Fibroblast of mammary gland (primary cell): ENCODE measurements at places on chromosomes 7 and 10.

- peak; percentile 80 for DNase-seq
Measured at GRCh38 chr10:46028584-46029460, 1.6 kb downstream of the NCOA4 start.

- peak; percentile 97 for DNase-seq
Measured at GRCh38 chr7:6015917-6016652, 7.0 kb downstream of the AIMP2 start.

DNA sequence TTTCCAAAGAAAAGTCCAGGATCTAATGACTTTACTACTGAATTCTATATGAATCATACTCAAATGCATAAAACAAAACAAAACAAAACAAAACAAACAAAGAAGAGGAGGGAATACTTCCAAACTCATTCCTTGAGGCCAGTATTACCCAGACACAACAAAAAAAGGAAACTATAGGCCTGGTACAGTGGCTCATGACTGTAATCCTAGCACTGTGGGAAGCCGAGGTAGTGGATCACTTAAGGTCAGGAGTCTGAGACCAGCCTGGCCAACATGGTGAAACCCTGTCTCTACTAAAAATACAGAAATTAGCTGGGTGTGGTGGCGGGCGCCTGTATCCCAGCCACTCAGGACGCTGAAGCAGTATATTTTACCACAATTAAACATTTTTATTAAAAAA is 114.6 kb downstream of the NRBF2 start:
- DNase-seq, result no peak

- DNase-seq, result peak; percentile 90
Measured at GRCh38 chr7:155296788-155297516, 726 bp upstream of the INSIG1 start.

DNA sequence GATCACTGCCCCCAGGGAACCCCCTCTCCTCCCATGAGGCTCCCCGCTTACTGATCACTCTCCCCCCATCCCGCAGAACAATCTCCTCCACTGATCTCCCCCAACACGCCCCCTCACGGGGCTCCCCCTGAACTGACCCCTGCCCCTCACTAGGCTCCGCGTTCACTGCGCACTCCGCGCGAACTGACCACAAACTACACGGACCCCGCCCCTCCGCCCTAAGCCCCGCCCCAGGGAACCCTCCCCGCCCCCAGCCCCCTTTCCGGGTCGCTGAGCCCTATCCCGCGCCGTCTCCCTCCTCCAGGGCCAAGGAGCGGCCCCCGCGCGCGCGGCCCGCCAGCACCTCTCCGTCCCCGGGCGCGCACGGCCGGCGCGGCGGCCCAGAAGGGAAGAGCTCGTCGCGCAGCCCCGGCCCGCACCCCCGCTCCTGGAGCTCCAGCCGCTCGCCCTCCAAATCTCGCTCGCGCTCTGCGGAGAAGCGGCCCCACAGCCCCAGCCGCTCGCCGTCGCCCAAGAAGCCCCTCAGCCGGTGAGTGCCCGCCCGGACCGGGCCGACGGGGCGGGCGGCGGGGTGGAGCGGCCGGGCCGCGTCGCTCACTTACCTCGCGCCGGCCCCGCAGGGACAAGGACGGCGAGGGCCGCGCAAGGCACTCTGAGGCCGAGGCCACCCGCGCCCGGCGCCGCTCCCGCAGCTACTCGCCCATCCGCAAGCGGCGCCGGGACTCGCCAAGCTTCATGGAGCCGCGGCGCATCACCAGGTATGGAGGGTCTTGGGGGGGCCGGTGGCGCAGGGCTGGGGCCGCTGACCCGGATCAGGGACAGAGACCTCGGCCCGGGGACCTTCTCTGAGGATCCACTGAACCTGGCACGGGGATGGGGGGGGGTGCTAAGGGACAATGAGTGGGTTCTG is 19.9 kb upstream of the HSPB1 start:
- DNase-seq, result no peak

- DNase-seq, result no peak
Measured at GRCh38 chr10:123556736-123557135, 109.4 kb upstream of the GPR26 start.

DNA sequence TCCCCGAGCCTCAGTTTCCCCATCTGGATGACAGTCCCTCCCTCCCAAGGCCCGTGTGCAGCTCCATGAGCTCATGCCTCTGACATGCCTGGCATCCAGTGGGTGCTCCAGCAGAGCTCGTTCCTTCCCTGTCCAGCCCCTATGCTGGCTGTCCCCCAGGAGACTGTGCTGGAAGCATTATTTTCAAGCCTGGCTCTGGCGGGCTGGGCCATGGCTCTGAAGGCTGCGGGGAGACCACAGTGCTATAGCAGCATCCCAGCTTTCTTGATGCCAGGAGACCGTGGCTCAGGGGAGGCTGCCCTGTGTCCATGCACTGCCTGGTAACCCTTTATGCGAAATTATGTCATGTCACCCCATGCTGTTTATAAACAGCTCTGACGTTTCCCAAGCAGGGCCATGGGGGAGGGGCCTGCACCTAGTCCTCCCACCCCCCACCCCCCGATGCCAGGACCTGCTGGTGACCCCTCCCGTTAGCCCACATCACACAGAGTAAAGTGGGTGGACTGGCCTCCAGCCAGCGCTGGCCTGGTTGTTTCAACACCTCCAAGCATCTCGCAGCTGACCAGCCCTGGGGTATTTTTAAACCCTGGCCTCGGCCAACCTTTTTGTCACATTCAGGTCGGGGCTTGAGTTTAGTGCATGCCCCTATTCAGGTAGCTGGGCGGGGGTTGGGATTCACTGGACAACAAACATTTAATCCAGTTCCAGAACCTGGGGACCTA is 105.9 kb upstream of the ZNF716 start:
- no peak for DNase-seq

- peak; percentile 51 for DNase-seq
Measured at GRCh38 chr10:47311932-47312662, 10.2 kb upstream of the GDF2 start.

- DNase-seq, result no peak
Measured at GRCh38 chr7:141359262-141359661, 191.9 kb upstream of the AGK start.

DNA sequence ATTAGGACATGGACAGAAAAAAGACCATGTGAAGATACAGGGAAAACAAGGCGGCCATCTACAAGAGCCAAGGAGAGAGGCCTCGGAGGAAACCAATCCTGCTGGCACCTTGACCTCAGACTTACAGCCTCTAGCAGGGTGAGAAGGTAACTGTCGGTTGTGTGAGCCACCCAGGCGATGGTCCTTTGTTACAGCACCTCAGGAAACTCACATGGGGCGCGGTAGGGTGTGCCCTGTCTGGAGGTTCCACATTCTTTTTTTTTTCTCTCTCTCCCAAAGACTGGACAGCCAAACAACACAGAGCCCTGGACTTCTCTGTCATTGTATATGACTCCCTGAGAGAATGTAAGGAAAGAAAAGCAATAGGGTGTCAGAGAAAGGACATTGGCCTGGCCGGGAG is 163.2 kb downstream of the KCNMA1 start:
- DNase-seq, result no peak

DNA sequence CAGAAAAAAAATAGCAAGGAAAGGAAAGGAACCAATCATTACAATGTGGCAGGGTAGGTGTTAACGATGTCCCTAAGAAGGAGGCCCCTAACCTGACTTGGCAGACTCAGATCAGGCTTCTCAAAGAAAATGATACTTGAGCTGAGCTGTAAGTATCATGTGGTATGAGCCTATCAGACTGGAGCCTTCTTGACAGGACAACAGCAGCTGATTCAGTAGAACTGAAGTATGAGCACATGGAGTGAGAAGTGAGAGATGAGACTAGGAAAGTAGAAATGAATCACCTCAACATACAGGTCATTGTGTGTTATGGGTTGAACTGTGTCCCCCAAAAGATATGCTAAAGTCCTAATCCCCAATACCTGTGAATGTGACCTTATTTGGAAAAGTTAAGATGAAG is 66.3 kb downstream of the MTERF1 start:
- no peak for DNase-seq

DNA sequence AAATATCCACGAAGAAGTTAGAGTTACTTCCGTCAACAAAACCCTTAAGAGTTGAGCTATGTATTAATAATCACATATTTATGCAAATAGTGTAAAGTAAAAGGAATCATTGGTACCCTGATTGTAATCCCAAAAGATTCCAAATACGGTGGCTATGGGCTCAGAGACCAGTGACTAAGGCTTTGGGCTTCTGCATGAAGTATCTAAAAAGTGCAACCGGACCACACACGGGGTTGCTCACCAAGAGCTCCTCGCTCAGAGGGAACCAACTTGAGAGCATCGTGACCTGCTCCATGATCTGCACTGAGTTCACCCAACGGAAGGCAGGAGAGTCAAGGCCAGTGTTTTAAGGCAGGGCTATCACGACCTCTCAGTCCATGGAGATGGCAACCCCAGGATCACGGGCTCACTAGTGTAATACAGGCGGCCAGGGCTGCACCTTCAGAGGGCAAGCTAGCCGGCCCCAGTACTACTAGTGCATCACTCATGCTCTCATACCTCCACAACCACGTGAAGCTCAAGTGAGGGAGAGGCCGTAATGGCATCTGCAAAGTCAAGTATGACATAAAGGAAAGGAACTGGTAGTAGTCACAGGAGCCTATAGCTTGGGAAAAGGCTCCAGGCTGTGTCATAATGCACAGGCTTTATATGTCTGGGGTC is 77.1 kb upstream of the CAMK2B start:
- DNase-seq, result no peak

DNA sequence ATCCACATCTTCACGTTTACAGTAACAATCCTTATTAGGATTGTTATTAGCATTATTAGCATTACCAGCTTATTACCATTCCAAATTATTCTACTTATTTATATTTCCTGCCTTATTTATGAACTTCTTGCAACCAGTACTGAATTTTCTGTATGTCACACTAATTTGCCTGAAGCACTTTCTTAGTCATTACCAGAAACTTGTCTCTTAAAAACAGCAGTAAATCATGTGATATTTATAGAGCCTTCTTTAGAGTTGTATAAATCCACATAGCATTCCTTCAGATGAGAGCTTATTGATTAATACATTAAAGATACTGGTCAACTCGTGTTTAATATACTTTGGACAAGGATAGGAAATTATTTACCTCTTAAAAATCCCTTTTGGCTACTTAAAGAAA is 618.6 kb downstream of the SUGCT start:
- no peak for DNase-seq

DNA sequence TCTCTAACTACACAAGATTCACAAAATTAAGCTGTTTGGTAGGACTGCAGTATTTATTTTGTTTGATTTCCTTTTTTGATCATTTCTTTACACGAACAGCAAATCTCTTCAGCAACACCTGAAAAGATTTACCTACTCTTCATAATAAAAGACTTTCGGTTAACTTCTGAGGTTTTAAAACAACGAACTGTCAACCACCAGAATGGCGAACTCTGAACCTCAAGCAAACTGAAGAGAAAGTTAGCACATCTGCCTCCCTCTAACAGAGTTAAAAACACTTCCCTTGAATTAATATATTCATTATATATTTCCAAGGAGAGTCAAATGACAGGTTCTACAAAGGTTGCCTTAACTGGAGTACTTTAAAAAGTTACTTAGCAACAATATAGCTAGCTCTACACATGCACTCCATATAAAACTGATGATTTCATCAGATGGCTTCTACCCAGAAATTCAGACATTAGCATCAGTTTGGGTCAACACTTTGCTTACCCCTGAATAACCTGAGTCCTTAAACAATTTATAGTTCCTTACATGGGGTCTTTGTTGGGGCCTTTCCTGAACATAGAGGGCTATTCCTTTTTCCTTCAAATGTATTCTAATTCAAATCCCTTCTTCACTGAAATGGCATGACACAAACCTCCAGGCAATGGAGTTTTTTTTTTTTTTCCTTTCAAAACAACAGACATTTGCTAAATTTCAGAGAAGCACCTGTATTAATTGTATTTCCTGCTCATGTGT is 118.3 kb downstream of the SEM1 start:
- DNase-seq, result no peak

DNA sequence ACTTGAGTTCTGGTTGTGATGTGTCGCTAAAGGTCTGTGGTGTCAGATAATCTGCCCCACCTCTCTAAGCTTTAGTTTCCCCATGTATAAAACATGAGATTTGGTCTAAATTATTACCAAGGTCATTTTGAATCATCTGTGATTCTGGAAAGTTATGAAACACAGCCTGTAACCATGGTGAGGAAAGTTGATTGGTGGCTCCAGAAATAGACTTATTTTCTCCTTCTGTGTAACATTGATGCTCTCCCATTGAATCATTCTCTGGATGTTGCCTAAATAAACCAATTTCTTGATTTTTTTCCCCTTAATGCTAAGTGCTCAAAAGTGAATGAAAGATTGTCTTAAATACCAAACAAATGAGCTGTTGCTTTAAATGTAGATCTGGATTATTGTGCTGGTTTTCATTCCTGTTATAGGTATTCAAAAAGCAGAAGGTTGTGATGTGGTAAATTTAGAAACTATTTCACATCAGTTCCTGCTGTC is 30.0 kb upstream of the PCGF5 start:
- peak; percentile 74 for DNase-seq

DNA sequence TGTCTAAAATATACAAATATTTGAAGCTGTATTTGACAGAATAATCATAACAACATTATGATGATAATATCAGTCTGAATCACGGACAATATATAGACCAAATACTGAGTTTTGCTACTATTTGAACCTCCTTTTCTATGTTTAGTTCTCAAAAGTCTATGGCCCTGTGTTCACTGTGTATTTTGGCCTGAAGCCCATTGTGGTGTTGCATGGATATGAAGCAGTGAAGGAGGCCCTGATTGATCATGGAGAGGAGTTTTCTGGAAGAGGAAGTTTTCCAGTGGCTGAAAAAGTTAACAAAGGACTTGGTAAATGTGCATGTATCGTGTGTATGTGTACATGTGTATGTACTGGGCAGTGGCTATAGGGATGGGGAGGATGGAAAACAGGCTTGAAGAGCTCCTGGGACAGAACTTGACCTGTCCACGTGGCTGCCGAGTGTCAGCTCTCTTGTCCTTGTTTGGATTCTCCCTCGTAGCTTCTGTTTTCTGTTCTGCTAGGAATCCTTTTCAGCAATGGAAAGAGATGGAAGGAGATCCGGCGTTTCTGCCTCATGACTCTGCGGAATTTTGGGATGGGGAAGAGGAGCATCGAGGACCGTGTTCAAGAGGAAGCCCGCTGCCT is 4.2 kb downstream of the CYP2C18 start:
- no peak for DNase-seq

DNA sequence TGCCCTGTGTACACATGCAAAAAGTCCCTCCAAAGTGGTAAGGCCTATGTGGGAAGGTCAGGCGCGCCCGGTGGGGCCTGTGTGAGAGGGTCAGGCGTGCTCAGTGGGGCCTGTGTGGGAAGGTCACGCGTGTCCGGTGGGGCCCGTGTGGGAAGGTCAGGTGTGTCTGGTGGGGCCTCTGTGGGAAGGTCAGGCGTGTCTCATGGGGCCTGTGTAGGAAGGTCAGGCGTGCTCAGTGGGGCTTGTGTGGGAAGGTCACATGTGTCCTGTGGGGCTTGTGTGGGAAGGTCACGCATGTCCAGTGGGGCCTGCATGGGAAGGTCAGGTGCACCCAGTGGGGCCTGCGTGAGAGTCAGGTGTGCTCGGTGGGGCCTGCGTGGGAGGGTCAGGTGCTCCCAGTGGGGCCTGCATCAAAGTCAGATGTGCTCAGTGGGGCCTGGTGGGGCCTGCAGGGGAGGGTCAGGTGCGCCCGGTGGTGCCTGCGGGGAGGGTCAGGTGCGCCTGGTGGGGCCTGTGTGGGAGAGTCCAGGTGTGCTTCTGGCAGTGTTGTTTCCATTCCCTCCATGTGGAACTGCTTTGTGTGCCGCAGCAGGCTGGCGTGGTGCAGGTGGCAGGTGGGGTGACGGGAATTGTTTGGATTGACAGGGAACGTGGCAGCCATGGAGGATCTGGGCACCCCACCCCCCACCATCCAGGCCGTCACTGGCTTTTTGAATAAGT is 15.4 kb downstream of the LRRC27 start:
- DNase-seq, result no peak
